ENCODE measurements at places on chromosomes 11 and 22. TPM values are rescaled to one million over a fixed set of nuclear protein-coding genes. Genes with fewer than 3 reads are reported as not detected.

C11orf91 gene
- polyA plus RNA-seq = not detected

MAPK8IP2 gene
- polyA plus RNA-seq = 1.0 TPM

RASSF10 gene
- 6.1 TPM for polyA plus RNA-seq

ROM1 gene
- polyA plus RNA-seq = 11.1 TPM

ABCG4 gene
- 0.52 TPM for polyA plus RNA-seq

PARVA gene
- 25.1 TPM for polyA plus RNA-seq

OR52I2 gene
- not detected for polyA plus RNA-seq
